ENCODE measurements at places on chromosomes 7 and 10.

DNA sequence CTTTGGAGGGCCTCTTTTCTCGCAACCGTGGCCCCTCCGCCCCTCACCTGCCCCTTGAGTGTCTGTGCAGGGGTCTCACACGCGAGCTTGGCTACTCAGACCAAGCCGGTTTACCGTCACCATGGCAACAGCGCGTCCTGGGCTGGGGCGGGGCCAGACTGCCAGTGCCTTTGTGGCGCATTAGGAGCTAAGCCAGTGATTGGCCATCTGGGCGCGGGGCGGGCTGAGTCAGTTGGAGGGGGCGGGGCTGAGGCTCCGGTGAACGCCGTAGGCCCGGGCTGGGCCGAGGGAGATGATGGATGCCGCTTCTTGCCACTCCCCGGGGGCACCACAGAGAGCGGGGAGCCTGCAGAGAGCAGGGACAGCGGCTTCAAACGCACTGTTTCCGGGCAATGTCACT, 48.7 kb upstream of the FXYD4 start:
- no peaks in the 10 kb centered on the region for H3K4me1 ChIP-seq
- H3K36me3 ChIP-seq, result no peaks in the 10 kb centered on the region
- DNase-seq, result no peak
- H3K4me3 ChIP-seq, result no peak overlapping the region
- H3K27ac ChIP-seq, result no peak overlapping the region
- H3K27me3 ChIP-seq, result peaks cover 6% of the 10 kb centered on the region

- no peaks in the 10 kb centered on the region for H3K27me3 ChIP-seq
- no peak overlapping the region for H3K4me3 ChIP-seq
- peaks cover 27% of the 10 kb centered on the region for H3K4me1 ChIP-seq
- no peaks in the 10 kb centered on the region for H3K36me3 ChIP-seq
- no peak for DNase-seq
- H3K27ac ChIP-seq, result no peak overlapping the region
Observed at GRCh38 chr7:17590221-17590620, 291.8 kb downstream of the AHR start.

DNA sequence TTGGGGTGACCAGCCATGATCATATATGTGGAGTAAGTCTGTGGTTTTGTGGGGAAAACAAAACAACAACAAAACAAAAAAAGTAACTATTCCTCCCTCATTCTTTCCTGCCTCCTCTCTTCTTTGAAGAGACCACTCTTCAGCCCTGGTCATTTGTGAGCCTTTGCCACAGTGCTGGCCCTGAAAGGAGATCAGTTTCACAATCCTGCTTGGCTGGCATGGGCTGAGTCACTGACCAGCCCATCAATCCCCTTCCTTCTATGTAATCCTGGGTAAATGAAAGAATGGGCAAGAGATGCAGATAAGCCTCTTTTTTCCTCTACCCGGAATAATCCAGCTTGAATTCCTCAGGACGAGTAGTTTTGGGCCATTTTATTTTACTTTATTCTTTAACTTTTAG, 13.6 kb downstream of the CSTF2T start:
- no peak overlapping the region for H3K4me3 ChIP-seq
- no peak for DNase-seq
- no peaks in the 10 kb centered on the region for H3K36me3 ChIP-seq
- H3K27ac ChIP-seq, result no peak overlapping the region
- no peaks in the 10 kb centered on the region for H3K4me1 ChIP-seq

DNA sequence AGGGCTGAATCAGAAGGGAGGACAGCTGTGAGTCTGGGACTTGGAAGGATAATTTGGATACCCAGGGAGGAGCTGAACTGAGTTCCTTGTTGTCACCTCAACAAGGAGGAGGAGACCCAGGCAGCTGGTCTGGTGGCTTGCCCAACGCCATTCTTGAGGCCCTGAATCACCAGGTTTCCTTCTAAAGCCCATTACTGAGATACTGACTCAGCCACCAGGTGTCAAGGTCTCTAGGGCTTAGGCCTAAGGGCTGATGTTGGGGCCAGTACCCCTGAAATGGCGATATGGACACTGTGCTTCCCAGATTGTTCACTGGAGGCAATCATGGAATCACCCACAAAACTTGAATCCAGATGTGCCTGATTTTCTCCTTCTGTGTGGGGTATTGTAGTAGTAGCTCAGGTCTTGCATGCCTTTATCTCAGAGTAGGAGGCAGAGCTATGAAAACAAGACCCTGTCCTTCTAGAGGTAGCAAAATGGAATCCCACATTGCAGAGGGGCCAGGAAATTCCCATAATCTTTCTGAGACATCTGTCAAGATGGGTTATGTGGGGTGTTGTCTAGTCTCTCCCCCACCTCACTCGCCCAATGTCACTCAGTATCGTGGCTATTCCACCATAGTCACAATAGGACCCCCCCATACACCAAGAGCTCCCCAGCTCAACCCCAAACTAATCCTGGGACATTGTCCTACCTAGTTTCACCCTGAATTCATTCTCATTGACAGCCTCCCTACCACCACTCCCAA, 1.8 kb upstream of the ATG9B start:
- DNase-seq, result no peak
- H3K27me3 ChIP-seq, result peaks cover 7% of the 10 kb centered on the region
- H3K36me3 ChIP-seq, result no peaks in the 10 kb centered on the region

GRCh38 chr7:98107313-98107721, 655 bp downstream of the LMTK2 start:
- no peak overlapping the region for H3K27ac ChIP-seq
- peaks cover 4% of the 10 kb centered on the region for H3K36me3 ChIP-seq
- peak overlapping the region; percentile 99 for H3K4me3 ChIP-seq
- no peaks in the 10 kb centered on the region for H3K27me3 ChIP-seq

- peak; percentile 90 for DNase-seq
- H3K27me3 ChIP-seq, result peaks cover 17% of the 10 kb centered on the region
- no peak overlapping the region for H3K4me3 ChIP-seq
- H3K36me3 ChIP-seq, result no peaks in the 10 kb centered on the region
Observed at GRCh38 chr10:119466655-119467054, 75.9 kb downstream of the RGS10 start.

DNA sequence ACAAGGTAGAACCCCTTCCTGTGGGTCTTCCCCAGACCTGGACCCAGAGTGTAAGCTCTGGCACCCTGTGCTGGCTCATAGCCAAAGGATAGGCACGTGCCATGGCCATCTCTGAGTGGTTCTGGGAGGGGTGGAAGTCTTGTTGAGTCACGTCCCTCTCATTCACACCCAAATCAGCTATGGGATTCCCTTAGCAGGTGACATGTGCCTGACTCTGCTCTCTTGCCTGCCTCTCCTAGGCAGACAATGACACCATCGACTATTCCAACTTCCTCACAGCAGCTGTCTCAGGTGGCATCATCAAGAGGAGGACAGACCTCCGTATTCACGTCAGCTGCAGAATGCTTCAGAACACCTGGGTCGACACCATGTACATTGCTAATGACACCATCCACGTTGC, 59.8 kb downstream of the C10orf120 start:
- no peak for DNase-seq
- no peaks in the 10 kb centered on the region for H3K4me1 ChIP-seq
- no peak overlapping the region for H3K27ac ChIP-seq
- H3K27me3 ChIP-seq, result no peaks in the 10 kb centered on the region
- H3K4me3 ChIP-seq, result no peak overlapping the region

- no peaks in the 10 kb centered on the region for H3K4me1 ChIP-seq
- H3K4me3 ChIP-seq, result no peak overlapping the region
- no peak overlapping the region for H3K27ac ChIP-seq
Observed at GRCh38 chr7:27103489-27104226, 1.2 kb upstream of the HOXA2 start.

DNA sequence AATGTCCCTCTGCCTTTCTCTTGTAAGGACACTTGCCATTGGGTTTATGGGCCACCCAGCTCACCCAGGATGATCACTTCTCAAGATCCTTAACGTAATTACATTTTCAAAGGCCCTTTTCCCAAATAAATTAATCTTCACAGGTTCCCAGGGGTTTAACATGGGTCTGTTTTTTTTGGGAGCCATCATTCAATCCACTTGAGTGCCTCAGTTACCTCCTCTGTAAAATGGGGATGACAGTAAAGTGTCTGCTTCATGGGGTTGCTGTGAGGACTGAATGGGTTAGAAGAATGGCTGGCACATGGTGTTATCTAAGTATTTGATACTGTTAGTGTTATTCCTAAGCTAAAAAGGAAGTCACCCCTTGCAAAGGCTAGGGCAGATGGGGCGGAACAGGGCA, 7.4 kb downstream of the C10orf105 start:
- H3K4me3 ChIP-seq, result no peak overlapping the region
- no peaks in the 10 kb centered on the region for H3K27me3 ChIP-seq
- peaks cover 11% of the 10 kb centered on the region for H3K4me1 ChIP-seq

DNA sequence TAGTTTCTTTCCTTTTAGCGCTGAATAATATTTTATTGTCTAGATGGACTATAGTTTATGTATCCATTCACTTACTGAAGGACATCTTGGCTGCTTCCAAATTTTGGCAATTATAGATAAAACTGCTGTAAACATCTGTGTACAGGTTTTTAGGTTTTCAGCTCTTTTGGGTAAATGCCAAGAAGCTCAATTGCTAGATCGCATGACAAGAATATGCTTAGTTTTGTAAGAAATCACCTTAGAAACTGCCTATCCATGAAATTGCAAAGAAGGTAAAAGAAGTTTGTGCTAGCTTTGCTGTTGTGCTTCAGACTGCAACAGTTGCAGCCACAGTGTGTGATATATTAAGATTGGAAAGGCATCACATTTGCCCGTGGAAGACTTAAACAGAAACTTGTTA, 103.2 kb upstream of the TNS3 start:
- no peak for DNase-seq
- no peak overlapping the region for H3K4me3 ChIP-seq
- peaks cover 4% of the 10 kb centered on the region for H3K4me1 ChIP-seq
- no peaks in the 10 kb centered on the region for H3K36me3 ChIP-seq
- no peaks in the 10 kb centered on the region for H3K27me3 ChIP-seq

DNA sequence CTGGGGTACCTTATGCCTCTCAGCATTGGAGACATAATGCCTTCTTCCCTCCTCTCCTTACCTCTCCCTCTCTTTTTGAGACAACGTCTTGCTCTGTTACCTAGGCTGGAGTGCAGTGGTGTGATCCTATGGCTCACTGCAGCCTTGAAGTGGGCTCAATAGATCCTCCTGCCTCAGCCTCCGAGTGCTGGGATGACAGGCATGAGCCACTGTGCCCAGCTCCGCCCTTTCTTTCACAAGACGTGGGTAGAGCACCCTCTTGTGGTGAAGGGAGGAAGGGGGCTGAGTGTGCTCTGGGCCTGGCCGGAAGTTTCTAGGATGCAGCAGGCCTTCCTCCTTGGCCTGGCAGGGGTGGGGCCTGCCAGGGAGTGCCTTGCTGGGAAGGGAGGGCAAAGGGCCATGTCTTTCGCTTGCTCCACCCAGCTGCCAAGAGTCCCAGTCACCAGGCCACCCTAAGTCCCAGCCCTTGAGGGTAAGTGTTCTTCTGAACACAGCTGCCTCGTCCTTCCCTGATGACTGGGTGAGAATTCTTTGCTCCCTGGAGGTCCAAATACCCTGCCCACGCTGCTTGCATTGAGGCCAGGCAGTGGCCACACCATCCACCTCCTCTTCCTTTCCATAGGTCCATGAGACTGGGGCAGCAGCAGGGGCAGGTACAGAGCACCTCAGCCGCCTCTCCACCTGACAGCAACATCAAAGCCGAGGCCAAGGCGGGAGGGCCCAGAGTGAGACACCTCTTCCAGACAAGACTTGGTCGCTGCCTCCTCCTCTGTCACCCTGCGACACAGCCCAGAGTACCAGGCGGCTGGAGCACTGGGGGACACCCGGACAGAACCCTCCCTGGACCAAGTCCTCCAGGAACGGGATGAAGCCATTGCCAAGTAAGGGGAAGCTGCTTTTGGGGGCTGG, 3.7 kb downstream of the ABHD11 start:
- H3K4me1 ChIP-seq, result peaks cover 25% of the 10 kb centered on the region
- no peaks in the 10 kb centered on the region for H3K27me3 ChIP-seq
- H3K4me3 ChIP-seq, result no peak overlapping the region
- H3K27ac ChIP-seq, result peak overlapping the region; percentile 23
- peak; percentile 88 for DNase-seq
- peaks cover 32% of the 10 kb centered on the region for H3K36me3 ChIP-seq

GRCh38 chr10:102065561-102066398, 631 bp downstream of the HPS6 start:
- H3K4me3 ChIP-seq, result peak overlapping the region; percentile 83
- DNase-seq, result no peak
- H3K27me3 ChIP-seq, result no peaks in the 10 kb centered on the region
- H3K4me1 ChIP-seq, result peaks cover 11% of the 10 kb centered on the region
- peaks cover 37% of the 10 kb centered on the region for H3K36me3 ChIP-seq

GRCh38 chr7:108598153-108598552, 28.5 kb downstream of the DNAJB9 start:
- no peaks in the 10 kb centered on the region for H3K4me1 ChIP-seq
- DNase-seq, result no peak
- H3K4me3 ChIP-seq, result no peak overlapping the region
- no peaks in the 10 kb centered on the region for H3K36me3 ChIP-seq
- H3K27ac ChIP-seq, result no peak overlapping the region

- H3K27ac ChIP-seq, result peak overlapping the region; percentile 63
- H3K4me1 ChIP-seq, result peaks cover 60% of the 10 kb centered on the region
- no peak overlapping the region for H3K4me3 ChIP-seq
- DNase-seq, result peak; percentile 83
Observed at GRCh38 chr7:55475855-55476803, 96.2 kb downstream of the VOPP1 start.

DNA sequence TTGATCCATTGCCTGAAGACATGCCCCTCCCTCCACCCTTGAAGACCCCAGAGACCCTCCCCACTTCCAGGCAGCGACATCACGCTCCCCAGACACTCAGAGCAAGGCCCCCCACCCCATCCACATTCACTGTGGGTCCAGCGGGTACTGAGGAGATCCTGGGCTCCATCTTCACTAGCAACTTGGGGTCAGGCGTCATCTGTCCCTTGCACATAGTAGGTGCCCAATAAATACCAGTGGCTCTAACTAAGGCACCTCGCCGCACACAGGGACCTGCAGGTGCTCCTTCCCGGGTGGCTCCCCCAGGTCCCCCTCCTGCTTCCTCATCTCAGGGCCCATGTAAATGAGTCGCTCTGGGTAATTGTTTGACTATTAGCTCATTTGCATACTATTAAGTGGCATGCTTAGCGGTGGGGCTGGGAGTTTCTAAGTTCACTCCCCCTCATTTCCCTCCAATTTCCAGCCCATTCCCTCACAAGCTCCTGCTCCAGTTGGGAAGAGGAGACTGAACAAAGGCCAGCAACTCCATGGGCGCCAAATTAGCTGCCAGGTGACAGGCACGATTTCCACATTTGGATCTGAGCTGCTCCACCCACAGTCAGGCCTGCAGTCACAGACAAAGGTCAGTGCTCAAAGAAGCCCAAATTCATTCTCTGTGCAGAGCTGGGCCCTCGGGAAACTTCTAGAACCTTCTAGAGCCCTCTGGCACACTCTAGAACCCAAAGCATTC, 29.7 kb downstream of the EBF3 start:
- no peaks in the 10 kb centered on the region for H3K27me3 ChIP-seq
- H3K4me3 ChIP-seq, result no peak overlapping the region
- no peaks in the 10 kb centered on the region for H3K4me1 ChIP-seq
- H3K27ac ChIP-seq, result no peak overlapping the region

- H3K27ac ChIP-seq, result no peak overlapping the region
- no peaks in the 10 kb centered on the region for H3K27me3 ChIP-seq
- no peak overlapping the region for H3K4me3 ChIP-seq
- no peaks in the 10 kb centered on the region for H3K4me1 ChIP-seq
Observed at GRCh38 chr10:74244097-74244685, 93.2 kb downstream of the ADK start.

GRCh38 chr10:24552346-24553016, 171.2 kb downstream of the ARHGAP21 start:
- no peaks in the 10 kb centered on the region for H3K27me3 ChIP-seq
- DNase-seq, result no peak
- no peak overlapping the region for H3K4me3 ChIP-seq
- H3K36me3 ChIP-seq, result no peaks in the 10 kb centered on the region
- no peaks in the 10 kb centered on the region for H3K4me1 ChIP-seq

GRCh38 chr7:73742338-73742752, 3.7 kb upstream of the ABHD11 start:
- no peak overlapping the region for H3K4me3 ChIP-seq
- peaks cover 16% of the 10 kb centered on the region for H3K4me1 ChIP-seq
- H3K27ac ChIP-seq, result no peak overlapping the region
- H3K36me3 ChIP-seq, result peaks cover 10% of the 10 kb centered on the region
- no peaks in the 10 kb centered on the region for H3K27me3 ChIP-seq
